Liver (tissue), 10 donors: ENCODE measurements at places on chromosomes 2 and 18.

GRCh38 chr2:48114256-48114655 lies 208.0 kb upstream of the FBXO11 start:
- no peak for DNase-seq

DNA sequence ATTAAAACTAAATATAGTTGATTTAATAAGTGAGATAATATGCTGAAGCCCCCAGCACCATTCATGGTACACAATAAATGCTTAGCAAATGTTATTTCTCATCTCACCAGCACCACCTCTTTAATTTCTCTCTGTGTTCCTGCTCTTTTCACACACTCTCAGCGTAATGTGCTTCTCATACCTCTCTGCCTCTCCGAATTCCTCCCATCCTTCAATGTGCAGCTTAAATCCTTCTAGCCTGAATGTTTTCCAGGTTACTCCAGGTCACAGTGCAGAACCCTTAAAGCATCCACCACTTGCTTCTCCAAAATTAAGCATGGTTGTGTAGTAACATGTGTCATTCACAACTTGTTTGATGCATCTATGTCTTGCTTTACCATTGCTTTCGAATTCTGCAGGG lies 119.6 kb downstream of the MCFD2 start:
- no peak for DNase-seq

GRCh38 chr2:13968811-13969210 lies 663.7 kb upstream of the LRATD1 start:
- DNase-seq, result no peak

DNA sequence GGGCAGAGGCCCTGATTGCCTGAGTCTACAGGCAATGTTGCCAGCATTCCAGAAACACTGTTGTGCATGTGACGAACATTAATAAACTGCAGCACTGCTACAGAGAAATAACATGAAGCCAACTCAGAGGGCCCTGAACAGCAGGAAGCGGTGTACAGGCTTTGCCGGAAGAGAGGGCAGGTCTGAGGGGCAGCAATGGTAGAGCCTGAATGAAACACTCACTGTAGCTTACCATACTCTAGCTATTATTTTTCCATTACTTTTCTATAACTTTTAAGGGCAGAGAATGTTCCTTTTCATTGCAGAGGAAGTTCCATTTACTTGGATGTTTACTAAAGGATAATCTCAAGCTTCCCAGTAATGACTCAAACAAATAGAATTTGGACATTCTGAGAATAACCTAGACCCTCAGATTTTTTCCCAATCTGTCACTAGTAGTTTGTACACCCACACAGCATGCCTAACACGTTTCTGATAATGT lies 150.4 kb downstream of the MTX2 start:
- no peak for DNase-seq

- DNase-seq, result no peak
Observed at GRCh38 chr2:229910832-229911412, 10.9 kb downstream of the TRIP12 start.
